Midbrain (tissue), 1 donor: ENCODE measurements at places on chromosomes 16 and 17.

DNA sequence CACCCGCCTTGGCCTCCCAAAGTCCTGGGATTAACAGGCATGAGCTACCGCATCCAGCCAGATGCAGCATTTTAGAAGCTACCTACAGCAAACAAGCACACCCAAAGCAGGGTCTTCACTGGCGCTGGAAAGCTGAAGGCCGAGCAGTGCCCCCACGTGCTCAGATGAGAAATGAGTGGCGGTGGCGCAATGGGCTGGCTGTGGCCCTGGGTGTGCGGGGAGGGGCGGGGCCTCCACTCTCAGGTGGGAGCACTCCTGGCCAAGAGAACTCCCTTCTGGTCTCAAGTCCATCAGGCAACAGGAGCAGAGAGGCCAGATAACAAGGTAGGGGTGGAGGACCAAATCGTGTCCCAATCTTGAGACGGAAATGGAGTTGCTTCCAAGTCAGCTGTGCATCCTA is 12.1 kb downstream of the TMEM11 start:
- DNase-seq = no peak

GRCh38 chr16:50609471-50609870 is 61.3 kb downstream of the NKD1 start:
- DNase-seq = no peak

- no peak for DNase-seq
Observed at GRCh38 chr16:66689282-66689681, 7.3 kb downstream of the CMTM4 start.

GRCh38 chr16:55308973-55309372 is 15.0 kb upstream of the IRX6 start:
- DNase-seq = no peak

GRCh38 chr17:681738-682529 is 32.7 kb downstream of the VPS53 start:
- DNase-seq = no peak

DNA sequence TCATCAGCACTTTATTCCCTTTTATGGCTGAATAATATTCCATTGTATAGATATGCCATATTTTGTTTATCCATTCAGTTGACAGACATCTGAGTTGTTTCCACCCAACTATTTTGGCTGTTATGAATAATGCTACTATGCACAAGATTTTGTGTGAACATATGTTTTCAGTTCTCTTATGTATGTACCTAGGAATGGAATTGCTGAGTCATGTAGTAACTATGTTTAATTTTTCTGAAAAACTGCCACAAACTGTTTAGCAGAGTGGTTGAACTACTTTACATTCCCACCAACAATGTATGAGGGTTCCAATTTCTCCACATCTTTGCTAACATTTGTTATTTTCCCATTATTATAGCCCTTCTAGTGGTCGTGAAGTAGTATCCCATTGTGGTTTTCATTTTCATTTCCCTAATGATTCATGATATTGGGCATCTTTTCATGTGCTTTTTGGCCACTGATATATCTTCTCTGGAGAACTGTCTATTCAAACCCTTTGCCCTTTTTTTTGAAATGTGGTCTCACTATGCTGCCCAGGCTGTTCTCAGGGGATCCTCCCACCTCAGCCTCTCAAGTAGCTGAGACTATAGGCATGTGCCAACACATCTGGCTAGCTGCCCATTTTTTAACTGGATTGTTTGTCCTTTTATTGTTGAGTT is 26.3 kb downstream of the SMURF2 start:
- no peak for DNase-seq

GRCh38 chr17:21190078-21190477 is 23.9 kb downstream of the TMEM11 start:
- no peak for DNase-seq

DNA sequence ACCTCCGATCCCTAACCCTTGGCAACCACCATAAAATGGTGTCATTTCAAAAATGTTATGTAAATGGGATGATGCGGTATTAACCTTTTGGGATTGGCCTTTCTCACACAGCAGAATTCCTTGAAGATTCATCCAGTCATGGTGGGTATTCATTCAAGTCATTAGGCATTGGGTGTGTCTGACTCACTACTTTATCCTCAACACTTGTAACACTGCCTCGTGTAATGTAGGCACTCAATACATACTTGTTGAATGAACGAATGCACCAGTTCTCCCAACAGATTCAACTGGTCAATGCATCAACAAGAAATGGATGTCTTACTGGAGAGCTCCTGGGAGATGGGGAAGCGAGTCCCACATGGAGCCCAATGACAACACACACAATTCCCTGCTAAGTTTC is 21.8 kb upstream of the GAN start:
- no peak for DNase-seq

GRCh38 chr17:77742579-77742978 is 215.9 kb upstream of the TNRC6C start:
- no peak for DNase-seq

- DNase-seq = no peak
Observed at GRCh38 chr17:45061606-45062205, 589 bp downstream of the NMT1 start.

DNA sequence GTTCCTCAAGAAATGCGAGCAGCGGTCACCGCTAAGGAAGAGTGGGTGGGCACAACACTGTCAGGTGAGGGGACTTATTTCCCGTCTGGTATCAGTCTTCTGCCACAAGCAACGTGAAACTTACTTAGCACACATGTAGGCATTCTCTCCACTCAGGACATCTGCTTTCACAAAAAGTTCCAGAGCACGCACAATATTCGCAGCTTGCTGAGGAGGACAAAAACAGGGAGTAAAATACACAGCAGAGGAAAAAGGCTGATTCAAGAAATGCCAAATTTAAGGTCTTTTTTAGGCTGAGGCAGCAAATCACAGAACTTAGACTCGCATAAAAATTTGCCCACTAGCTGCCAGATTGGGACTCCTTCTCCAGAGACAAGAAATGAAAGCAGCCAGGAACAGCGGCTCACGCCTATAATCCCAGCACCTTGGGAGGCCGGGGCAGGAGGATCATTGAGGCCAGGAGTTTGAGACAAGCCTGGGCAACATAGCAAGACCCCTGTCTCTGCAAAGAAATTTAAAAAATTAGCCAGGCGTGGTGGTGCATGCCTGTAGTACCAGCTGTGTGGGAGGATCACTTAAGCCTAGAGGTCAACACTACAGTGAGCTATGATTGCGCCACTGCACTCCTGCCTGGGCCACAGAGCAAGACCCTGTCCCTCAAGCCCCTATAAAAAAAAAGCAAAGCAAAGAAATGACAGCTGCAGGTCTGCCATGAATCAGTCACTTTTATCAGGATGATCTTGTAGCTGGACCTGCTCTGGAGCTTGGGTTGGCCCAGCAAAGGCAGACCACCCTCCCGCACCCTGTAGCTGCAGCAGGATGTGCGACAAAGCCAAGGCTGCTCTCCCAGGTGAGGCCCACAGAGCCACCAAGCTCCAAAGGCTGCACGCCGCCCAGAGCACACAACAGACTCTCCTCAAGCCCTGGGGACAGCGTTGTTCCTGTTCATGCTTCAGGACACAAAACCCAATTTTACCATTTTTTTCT is 20.5 kb downstream of the USP36 start:
- no peak for DNase-seq

- no peak for DNase-seq
Observed at GRCh38 chr16:4071686-4072561, 44.3 kb downstream of the ADCY9 start.

- peak; percentile 42 for DNase-seq
Observed at GRCh38 chr16:48318630-48319029, 66.6 kb downstream of the SIAH1 start.

DNA sequence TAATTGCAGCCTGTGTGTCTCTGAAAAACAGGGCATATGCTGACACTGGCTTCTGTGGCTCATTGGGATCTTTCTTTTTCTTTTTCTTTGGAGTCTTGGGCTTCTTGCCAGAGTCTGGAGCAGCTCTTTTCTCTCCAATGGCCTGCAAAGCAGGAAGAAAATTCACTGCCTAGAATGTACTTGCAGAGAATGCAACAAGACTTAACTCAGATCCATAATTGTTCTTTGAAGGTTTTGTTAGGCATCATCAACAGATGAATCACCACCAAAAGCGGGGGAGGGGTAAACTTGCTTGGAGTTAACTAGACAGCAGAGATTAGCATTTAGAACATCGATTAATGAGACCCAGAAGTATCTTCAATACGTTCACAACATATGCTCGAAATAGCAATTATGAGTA is 100.9 kb downstream of the TOX3 start:
- no peak for DNase-seq

- no peak for DNase-seq
Observed at GRCh38 chr17:68707031-68707430, 105.9 kb upstream of the FAM20A start.

DNA sequence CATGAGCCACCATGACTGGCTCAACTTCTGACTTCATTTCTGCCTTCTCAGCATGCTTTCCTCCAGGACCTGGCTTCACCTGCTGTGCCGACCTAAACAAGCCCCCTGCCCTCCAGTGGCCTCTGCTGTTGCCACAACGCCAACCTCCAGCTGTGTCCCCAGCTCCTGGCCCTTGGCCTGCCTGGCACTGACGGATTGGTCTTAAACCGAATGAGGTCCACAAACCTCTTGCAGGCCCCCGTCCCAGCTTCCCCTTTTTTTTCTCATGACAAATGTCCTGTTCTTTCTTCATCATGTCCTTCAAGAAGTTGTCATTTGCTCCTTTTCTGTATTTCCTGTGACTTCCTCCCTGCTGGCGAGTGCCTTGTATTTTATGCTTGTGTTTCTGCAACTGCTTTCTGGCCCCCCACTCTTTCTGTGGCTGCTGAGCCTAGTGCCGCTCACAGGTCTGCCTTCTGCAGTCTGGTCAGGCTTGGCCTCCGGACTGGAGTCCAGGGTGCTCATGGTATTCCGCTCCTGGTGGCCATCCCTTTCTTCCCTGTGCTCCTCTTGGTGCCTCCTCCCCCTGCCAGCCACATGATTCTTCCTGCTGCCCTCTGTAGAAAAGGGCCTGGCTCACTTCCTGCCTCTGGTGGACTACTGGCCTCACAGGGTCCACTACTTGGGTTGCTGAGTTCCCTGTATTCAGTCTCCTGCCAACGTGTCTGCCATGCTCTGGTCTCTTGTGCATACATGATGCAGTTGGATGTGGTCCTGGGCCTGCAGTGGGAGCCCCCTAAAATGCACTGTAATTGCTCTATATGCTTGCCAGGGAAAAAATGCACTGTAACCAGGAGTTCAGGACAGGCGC is 2.9 kb downstream of the ATP6V0C start:
- peak; percentile 23 for DNase-seq

GRCh38 chr17:39404542-39405378 is 3.3 kb upstream of the FBXL20 start:
- no peak for DNase-seq

DNA sequence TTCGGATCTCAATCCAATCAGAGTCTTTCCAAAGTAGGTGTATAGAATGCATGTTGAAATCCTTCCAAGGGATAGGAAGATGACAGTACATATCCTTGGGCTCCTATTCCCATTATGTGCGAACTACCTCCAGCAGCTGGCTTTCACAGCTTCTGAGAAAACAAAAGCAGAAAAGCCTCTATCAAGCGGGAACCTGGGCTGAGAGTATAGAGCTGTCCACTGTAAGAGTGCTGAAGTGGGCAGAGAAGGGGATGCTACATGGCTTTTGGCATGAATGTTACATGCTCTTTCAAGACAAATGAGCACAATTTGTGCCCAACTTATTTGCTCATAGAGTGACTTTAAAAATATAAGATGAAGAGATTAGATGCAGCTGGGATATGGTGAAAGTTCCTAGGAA is 993.5 kb downstream of the CDH8 start:
- no peak for DNase-seq

- no peak for DNase-seq
Observed at GRCh38 chr16:56312028-56312300, 113.4 kb downstream of the AMFR start.

DNA sequence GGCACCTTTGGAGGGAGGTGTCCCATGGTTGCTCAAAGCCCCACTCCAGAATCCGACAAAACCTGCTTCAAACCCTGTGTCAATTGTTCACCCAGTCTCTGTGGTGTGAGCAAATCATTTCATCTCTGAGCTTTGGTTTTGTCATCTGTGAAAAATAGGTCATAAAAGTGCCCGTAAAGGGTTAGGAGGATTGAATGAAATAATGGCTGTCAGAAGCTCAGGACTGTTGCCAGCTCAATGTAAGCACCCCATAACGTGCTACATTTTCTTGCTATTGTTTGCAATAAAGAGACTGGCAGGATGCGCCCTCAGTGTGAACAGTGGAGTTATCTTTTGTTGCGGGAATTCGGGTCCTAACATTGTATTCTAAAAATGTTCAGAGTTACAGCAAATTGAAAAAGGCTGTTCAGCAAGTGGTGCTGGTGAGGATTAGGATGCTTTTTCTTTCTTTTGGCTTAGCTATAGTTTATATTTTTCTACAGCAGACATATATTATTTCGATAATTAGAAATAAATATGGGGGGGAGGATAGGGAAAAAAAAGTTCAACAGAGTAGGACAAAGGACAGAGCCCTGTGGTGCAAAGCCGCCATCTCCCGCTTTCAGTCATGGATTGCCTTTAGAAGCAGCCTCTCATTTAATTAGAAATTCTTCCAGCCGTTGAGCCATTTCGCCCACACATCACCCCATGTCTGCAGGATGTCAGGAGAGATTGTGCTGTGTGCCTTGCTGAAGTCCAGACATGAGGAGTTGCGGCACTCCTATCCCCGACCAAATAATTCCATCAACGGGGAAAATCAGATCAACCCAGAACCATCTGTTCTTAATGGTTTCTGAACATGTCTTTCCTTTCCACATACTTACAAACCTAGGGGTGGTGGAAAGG is 20.9 kb upstream of the PYY start:
- DNase-seq = no peak
